ENCODE measurements at places on chromosomes 4 and X.
A peak's percentile ranks its signal among the peaks of the same experiment; 100 is the strongest.

DNA sequence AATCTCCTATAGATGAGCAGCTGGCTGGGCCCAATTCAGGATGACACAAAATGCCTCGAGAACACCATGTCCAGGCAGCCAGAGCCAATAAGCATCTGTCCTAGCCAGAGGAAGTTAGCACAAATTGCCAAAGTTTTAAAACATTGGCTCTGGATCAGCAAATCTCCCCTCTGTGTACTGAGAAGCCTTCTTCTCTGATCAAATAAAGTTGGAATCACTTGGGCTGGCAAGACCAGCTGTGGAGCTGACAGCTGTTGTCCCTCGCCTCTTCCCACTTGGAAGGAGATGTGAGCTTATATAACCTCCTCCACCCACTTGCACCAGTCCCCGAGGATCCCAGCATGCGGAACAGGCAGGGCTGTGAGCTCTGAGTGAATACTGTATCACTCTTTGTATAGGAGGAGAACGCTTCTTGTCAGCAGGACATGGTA, 183.9 kb downstream of the OPHN1 start:
- no peak for DNase-seq

- peak; percentile 92 for DNase-seq
These were observed at the start of gene AASDH for GRCh38 chr4:56387023-56388001. Gene AASDH, minus strand, starts transcription at chr4:56387491. Its CDS starts 3,192 bp downstream, at chr4:56384299.

DNA sequence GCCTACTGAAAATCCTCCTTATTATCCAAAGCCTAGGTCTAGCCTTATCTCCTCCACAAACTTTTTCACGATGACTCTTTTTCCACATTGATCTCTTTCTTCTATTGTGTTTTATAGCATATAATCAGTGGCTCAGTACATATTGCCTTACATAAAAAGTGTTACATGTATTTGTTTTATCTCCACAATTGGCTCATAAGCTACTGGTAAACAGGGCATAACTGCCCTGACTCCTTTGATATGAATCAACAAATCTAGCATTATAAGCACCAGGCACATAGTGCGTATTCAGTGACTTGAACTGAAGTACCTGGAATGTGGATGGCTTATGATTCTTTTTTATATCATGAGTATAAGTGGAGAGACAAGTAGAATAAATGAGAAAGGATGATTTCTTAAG, 206.8 kb downstream of the TEX13A start:
- DNase-seq, result no peak

- DNase-seq, result no peak
These were observed 9.0 kb downstream of the ATP10D start for GRCh38 chr4:47494124-47494430.

- DNase-seq, result no peak
These were observed 9.4 kb upstream of the CPLX1 start for GRCh38 chr4:835148-836002.

- peak; percentile 85 for DNase-seq
These were observed 72.9 kb upstream of the STIM2 start for GRCh38 chr4:26787461-26788340.

- DNase-seq, result no peak
These were observed 133.3 kb upstream of the PRPS2 start for GRCh38 chrX:12657881-12658280.

DNA sequence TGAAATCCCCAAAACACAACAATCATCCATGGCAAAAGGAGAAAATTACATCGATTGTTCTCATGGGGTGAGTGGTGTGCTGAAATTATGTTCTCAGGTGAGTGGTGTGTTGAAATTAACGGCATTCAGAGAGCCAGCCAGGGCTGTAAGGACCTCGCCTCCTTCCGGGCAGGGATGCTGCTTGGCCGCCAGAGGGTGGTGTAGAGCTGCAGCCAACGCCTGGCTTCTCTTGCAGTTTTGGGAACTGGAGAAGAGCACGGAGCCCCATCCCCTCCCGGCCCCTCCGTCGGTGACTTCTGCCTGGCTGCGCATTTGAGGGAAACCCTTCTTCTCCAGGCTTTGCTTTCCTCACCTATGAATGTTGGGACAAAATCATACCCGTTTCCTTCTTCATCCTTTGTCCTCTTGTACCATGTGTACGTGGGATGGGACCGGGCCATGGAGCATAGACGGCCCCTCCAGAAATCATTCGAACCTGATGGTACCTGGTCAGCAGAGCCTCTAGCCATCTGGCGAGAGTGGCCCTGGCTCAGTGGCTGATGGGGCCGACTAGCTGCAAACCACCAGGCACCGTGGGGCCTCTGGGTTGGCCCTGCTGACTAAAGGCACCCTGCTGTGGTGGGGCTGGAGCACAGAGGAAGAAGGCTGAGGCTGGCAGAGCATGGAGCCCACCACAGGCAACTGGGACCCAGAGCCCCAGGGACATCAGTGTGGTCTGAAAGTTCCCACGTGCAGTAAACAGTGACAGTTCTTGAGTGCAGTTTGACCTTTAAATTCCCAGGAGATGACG, 28.4 kb downstream of the TRMT44 start:
- peak; percentile 39 for DNase-seq

DNA sequence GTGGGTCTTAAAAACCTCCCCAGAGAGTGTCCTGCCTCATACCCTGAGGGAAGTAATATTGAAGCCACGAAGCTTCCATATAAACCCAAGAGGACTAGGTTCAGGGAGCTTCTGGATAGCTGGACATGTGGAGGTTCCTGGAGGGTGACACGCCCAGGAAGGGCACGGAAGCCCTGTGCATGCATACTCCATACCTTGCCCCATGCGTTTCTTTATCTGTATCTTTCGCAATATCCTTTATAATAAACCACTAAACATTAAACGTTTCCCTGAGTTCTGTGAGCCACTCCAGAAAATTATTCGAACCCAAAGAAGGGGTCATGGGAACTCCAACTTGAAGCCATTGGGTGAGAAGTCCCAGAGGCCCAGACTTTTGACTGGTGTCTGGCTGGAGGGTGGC, 45.7 kb upstream of the HPF1 start:
- DNase-seq, result no peak

DNA sequence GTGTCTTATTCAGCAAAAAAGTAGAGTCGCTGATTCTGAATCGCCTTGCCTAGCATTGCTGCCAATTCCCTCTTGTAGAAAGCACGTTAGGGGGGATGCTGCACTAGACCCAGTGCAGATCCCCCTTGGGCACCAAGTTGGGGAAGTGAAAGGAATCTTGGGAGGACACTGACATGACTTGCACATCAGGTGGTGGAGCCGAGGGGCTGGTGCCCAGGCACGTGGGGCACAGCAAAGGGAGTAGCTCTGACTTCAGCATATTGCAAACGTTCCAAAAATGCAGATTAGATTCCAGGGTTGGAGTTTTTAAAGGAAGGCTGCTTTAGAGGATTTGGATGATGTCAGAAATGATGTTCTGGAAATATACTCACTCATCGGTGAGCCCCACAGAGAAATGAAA, 47.4 kb upstream of the GPM6B start:
- peak; percentile 25 for DNase-seq

DNA sequence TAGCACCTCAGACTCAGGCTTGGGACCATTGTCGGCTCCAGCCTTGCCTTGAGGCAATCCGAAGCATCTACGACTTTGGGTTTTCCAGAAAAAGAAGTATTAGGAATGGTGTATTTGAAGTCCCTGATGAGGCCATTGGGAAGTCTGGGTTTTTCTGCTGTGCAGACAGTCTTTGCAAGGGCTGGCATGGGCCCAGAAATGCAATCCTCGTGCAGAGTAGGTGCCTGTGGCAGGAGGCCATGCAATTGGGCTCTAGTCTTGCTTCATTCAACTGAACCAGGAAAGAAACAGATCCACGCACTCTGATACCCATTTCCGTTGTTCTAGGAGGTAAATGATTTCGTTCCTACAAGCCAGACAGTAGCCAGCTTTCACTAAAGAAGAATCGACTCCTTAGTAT, 12.4 kb downstream of the ZFP92 start:
- DNase-seq, result no peak

- no peak for DNase-seq
These were observed 127.1 kb upstream of the DCAF8L1 start for GRCh38 chrX:28108186-28108945.

GRCh38 chr4:95867919-95868318, 28.0 kb downstream of the PDHA2 start:
- DNase-seq, result no peak

GRCh38 chr4:6926681-6927478, 17.3 kb downstream of the TBC1D14 start:
- no peak for DNase-seq

- DNase-seq, result no peak
These were observed 82.7 kb downstream of the PARM1 start for GRCh38 chr4:75015627-75016026.
